ENCODE measurements at places on chromosomes 16 and 17.

DNA sequence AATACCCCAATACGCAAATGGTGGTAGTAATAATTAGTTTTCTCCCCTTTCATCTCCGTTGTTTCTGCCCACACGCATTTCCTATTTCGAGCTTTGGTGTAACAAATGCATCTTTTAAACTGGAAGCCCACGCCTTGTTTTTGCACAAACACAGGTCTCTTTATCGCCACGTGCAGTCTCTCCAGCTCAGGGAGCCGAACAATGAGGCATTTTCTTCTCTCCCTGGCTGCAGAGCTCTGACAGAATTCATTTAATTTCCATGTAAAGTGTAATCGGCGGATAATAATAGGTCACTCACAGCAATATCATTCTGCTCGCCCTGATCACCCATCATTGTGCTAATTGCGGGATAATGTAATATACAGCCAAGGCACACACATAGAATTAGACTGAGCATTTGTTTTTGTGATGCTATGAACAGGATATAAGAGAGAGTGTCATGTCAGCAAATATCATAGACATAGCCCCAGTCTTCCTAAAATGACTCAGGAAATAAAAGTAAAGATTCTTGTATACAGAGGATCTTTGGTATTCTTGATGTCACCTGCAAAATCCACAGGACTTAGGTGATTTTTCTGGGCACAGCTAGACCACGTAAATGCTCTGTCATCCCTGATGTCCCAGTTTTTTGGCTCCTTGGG lies 452.6 kb upstream of the CDH11 start:
- DNase-seq, result no peak

DNA sequence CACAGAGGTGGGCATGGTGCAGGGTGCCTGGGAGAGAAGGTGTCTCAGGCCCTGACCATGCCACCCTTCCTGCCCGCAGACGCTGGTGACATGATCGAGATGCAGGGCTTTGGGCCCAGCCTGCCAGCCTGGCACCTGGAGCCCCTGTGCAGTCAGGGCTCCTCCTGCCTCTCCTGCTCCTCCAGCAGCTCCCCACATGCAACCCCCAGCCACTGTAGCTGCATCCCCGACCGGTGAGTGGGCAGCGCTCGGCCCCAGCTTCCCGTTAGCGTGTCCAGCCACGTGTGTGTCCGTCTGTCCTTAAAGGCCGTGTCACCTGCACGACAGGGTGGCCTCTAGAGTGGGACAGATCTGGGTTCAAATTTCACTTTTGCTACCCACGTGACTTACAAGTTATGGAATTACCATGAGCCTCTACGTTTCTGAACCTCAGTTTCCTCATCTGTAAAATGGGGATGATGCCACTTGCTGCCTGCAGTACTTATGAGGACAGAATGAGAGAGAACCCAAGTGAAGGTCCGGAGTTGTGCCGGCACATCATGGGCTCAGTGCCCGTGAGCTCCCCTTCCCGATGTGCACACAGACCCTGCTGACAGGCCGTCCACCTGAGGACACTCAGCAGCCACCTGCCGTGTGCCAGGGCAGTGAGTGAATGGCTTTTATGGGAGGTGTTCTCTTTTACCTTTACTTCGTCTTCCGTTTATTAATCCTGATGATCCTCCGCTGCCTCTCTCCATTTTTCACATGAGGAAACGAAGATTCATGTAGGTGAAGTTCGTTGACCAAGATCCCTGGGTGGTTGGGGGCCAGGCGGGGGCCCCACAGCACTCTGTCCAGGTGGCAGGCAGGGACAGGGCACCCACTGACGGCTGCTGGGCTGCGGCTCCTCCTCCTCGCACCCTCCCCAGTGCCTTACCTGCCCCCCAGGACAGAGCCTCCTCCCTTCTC lies 29.4 kb downstream of the MNT start:
- DNase-seq, result no peak

- DNase-seq, result no peak
These were observed 788.7 kb upstream of the GOT2 start for GRCh38 chr16:59522826-59523225.

- DNase-seq, result no peak
These were observed 167.2 kb downstream of the PARN start for GRCh38 chr16:14462811-14463210.

DNA sequence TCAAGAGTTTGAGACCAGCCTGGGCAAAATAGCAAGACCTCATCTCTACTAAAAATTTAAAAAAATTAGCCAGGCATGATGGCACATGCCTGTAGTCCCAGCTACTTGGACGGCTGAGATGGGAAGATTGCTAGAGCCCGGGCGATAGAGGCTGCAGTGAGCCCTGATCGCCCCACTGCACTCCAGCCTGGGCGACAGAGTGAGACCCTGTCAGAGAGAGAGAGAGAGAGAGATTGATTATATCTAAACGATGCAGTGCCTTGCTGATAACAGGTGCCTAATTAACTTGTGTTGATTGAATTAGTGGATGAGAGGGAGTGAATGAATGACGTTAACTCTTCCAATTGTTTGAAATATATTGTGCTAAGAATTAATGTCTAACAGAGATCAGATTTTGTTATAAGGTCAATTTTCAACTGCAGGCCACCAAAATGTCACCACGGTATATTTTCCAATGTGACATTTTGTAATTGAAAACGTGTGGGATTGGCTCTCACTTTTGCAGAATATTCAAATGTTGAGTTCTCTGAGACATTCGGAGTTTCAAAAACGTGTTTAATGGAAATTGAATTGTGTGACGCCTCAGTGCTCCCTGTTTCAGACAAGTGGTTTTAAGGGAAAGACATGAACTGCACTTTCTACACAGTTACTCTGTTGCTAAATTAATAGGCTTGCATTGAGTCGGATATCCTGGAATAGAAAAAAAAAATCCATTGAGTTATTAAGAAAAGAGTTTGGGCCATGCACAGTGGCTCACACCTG lies 53.6 kb downstream of the ABAT start:
- no peak for DNase-seq

DNA sequence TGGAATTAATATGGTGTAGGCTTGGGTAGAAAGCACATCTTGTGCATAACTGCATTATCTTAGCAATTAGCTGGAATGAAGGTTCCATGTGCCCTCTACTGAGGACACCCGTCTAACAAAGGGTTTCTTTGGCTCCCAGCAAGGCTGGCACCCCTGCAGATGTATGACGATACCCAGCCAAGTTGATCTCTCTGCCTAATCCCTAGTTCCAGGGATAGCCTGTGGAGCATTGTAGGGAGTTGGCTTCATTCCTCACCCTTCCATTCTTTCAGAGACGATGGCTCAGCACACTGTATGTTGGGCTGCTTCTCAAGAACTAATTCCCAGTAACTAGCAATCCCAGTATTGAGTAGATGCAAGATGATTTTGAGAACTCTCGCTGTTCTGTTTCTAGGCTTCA lies 182.5 kb downstream of the SNX29 start:
- DNase-seq, result no peak

- no peak for DNase-seq
These were observed 1.2 kb downstream of the TRIM47 start for GRCh38 chr17:75876938-75877751.

GRCh38 chr16:78283548-78284251 lies 184.2 kb downstream of the WWOX start:
- no peak for DNase-seq

DNA sequence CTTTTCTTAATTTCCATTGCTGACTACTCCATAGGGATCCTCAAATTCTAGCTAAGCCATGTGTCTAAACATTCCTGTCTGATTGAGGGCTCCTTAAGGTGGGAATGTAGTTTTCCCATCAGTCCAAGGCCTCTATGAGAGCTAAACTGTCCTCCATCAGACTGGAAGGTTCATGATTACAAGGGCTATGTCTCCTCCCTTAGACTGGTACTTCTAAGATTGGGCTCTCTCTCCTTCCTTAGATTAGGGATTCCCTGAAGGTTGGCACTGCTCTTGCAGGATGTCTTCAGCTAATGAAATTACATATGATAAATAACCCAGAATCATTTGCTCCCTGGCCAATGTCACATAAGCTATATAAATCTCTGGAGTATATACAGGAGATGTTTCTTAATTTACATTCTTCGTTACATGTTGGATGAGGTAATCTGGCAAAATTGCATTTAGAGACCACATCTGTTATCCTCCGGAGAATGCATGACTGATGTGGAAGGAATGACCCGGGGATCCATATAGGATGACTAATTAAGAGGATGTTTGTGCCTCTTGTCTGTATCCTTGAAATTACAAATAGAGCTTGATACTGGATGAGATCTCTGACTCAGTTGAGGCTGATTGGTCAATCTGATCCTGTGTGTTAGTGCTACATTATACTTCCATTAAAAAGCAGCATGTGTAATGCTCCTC lies 14.2 kb downstream of the B4GALNT2 start:
- DNase-seq, result no peak

DNA sequence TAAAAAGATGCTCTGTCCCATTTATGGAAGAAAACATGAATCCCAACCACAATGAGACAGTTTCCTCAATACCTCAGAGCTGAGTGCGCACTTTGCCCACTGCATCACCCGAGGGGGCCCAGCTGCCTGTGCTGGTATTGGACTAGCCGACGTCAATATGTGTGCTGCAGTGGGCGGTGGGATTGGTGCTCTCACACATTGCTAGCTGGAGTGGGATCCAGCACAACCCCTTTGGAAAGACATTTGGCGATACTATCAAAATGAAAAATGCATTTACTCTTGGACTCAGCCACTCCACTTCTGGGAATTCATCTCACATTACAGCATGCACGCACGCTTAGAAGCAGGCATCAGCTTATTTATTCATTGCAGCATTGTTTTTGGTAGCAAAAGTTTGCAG lies 289.2 kb upstream of the FOXF1 start:
- no peak for DNase-seq
